ENCODE measurements at places on chromosomes 5 and 9.

GRCh38 chr9:120791161-120791560, 2.1 kb downstream of the FBXW2 start:
- DNase-seq = no peak

GRCh38 chr5:132050136-132050535, 10.3 kb upstream of the IL3 start:
- no peak for DNase-seq

- no peak for DNase-seq
These were observed 62.7 kb downstream of the RETREG1 start for GRCh38 chr5:16554110-16554509.

- DNase-seq = no peak
These were observed 18.9 kb upstream of the SEMA5A start for GRCh38 chr5:9564752-9565151.

GRCh38 chr9:89376741-89377351, 58.5 kb downstream of the SECISBP2 start:
- DNase-seq = no peak

- DNase-seq = no peak
These were observed 9.9 kb downstream of the PLK2 start for GRCh38 chr5:58450018-58450417.

- no peak for DNase-seq
These were observed 145.5 kb downstream of the ST8SIA4 start for GRCh38 chr5:100757618-100758017.

- no peak for DNase-seq
These were observed 42.3 kb upstream of the GABRG2 start for GRCh38 chr5:162025312-162025711.

- DNase-seq = no peak
These were observed 131.0 kb upstream of the CCNG1 start for GRCh38 chr5:163306421-163306820.

GRCh38 chr5:126449751-126450271, 26.6 kb downstream of the GRAMD2B start:
- peak; percentile 17 for DNase-seq

GRCh38 chr9:136552117-136552703, 6.4 kb upstream of the NOTCH1 start:
- DNase-seq = peak; percentile 26

DNA sequence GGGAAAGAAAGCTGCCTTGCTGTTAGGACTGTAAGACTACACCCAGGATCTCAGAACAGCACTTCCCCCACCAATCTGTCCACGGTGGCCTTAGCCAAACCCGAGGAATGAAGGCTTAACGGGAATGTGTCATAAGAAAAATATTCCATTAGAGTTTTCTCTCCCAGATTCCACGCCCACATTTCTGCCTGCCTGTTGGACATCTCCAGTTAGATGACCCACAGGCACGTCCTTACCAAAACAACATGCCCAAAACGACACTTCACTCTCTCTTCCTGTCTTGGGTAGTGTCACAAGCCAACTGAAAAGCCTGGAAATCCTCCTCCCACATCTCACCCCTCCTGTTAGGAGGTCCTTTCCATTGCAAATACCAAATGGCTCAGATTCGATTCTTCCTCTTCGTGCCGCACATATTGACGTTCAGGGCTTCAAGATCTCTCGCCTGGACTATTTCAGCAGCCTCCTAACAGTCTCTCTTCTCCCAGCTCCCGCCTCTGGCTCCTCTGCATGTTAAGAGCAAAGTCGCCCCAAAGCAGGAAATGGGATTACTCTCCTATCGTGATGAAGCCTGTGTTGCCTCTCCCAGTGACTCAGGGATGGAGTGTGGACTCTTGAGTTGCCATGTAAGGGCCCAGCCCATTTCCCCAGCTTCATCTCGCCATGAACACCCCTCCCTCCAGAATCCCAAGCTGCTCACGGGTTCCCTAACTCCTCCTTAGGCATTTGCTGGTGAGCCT, 159.3 kb downstream of the NR3C1 start:
- peak; percentile 55 for DNase-seq

DNA sequence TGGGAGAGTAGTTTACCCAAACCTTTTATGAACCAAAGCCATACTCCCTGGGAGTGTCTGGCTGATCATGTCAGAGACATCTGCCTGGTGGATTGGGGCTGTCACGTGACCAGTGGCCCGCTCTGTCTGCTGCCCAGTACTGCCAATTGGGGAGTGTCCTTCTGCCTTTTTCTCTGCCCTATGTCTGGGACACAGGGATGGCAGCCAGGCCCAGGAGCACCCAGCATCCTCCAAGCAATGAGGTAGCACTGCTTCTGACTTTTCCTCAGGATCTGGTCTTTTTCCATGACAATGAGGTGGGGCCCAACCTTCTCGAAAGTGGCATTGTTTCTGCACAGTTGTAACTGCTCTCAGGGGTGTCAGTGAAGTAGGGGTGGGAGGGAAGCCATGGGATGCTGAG, 21.8 kb downstream of the DAPK1 start:
- DNase-seq = no peak

DNA sequence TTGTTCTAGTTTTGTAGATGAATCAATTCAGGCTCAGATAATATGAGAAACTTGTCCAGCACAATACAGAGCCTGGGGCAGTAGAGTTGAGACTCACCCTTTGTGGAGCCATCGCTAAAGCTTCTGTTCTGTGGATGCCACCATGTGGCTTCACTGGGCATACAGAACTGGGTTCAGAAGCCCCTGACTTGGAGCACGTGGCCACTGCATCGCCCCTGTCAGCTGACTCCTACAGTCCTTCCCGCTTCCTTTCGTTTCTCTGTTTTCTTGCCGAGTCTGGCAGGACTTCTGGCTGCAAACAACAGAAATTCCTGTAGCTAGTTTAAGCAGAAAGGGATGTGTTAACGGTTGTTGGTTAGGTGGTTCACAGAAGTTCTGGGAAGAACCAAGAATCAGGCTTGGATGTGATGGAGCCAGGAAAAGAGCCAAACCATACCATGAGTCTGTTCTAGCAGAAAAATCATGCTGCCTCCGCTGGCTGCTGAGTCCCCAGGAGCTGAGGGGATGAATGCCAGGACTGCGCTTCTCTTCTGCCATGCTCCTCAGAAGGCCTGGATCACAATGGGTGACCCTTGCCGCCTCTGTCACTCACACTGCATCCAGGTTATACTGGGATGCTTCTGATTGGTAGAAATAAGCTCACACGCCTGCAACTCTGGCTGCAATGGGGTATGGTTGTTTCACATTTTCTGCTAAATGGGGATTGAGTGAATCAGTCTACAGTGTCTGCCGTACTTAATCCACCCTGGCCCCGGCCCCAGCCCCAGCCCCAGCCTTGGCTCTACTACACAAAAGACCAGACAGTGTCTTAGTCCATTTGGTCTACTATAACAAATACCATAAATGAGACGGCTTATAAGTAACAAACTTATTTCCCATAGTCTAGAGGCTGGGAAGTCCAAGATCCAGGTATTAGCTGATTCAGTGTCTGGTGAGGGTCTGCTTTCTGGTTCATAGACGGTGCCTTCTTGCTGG, 262.5 kb downstream of the GOLPH3 start:
- no peak for DNase-seq

- DNase-seq = no peak
These were observed 49.6 kb downstream of the ANKRD55 start for GRCh38 chr5:56183506-56183905.

DNA sequence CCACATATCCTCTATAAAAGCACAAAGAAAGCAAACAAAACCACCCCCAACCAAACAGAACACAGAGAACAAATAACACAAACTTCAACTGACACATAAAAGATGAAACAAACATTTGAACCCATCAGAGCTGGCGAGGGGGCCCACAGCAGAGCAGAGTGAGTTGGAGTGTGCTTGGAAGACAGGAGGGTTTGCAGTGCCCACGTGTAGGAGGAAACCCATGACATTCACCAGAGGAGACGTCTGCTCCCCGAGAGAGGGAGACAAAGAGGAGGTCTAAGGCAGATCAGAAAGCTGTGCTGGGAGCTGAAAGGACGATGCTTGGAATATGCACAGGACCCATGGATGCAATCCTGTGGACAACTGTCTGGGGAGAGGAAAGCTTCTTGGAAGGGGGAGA, 27.0 kb downstream of the MRPL36 start:
- DNase-seq = no peak

- peak; percentile 5 for DNase-seq
These were observed 68.5 kb downstream of the SLC24A2 start for GRCh38 chr9:19720377-19720776.

GRCh38 chr5:86008293-86008692, 609.4 kb upstream of the COX7C start:
- no peak for DNase-seq

DNA sequence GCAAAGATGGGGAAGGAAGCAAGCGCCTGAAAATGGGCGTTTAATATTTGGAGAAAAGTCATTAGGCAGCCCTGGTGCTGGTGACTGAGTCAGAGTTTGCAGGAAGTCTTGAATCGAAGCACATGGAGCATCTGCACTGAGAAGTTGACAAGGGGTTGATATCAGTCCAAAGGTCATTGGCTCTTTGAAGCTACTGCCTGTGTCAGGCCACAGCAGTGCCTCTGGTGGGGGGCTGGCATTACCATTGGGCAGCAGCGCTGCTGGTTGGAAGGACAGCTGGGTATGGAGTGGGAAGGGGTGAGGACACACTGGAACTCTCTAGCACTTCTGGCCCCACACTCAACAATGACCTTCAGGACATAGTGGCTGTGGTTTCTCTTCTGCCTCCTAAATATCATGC, 150.4 kb upstream of the ERCC6L2 start:
- no peak for DNase-seq

DNA sequence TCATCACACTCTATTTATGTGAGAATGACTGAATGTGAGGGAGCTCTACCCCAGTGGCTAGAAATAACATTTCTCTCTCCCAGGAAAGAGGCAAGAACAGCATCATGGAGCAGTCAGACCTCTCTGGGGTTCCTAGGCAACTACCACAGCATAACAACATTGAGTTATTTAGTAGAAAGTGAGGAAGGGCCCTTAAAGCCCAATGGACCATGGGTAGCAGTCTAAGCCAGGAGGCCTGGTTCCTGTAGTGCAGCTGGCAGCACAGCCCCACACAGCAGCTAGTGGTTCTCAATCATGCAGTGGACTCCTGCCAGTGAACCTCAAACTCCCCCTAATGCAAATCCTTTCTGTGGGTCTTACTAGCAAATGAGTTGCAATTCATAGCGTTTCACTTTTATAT, 55.3 kb downstream of the SPEF2 start:
- DNase-seq = no peak

DNA sequence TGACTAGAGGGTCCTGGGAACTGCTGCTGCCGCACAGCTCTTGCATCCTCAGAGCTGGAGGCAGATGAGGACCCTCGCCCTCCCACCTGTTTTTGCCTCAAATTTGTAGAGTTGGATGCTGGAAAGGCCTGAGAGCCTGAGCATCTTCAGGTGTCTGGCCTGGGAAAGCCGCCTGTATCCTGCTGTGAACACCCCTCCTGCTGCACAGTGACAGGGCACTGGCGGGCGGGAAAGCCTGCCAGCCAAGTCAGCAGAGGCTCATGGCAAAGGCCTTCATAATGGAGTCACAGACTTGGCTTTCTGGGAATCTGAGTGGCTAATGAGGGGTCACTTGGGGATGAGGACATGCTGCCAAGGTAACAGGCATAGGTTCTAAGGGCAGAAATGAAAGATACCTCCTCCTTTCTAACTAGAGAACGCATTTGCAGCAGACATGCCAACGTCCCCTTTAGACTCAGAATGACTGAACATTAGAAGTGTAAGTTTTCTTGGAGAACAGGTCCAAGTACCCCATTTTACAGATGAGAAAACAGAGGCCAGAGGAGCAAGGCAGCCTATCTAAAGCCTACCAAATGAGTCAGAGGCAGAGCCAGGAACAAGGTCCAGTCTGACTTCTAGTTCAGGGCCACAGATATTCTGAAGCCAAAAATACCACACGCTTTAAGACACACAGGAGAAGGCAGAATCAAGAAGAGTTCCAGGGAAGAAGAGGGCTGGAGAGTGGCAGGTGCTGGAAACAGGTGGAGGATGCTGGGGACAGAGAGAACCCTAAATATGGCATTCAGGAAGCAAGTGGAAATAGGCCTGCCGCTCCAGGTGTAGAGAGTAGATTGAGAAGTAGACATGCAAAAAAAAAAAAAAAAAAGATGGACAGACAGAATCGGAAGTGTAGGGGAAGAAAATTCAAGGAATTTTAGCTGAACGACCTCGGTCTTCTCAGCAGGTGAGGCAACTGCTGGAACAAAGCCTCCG, 44.1 kb downstream of the EPB41L4B start:
- DNase-seq = no peak

DNA sequence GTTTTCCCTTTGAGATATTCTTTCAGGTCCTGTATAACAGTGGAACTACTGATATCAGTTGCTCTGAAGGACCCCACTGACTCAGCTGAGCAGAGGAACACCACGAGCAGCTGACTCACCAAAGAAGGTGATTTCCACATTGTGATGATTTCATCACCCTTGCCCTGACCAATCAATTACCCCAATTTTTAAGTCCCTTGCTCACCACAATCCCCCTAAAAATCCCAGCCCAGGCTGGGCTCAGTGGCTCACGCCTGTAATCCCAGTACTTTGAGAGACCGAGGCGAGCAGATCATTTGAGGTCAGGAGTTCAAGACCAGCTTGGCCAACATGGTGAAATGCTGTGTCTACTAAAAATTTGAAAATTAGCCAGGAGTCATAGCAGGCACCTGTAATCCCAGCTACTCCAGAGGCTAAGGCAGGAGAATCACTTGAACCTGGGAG, 125.3 kb upstream of the ABCA1 start:
- DNase-seq = no peak

GRCh38 chr5:131169810-131170539, 769 bp upstream of the LYRM7 start:
- no peak for DNase-seq

DNA sequence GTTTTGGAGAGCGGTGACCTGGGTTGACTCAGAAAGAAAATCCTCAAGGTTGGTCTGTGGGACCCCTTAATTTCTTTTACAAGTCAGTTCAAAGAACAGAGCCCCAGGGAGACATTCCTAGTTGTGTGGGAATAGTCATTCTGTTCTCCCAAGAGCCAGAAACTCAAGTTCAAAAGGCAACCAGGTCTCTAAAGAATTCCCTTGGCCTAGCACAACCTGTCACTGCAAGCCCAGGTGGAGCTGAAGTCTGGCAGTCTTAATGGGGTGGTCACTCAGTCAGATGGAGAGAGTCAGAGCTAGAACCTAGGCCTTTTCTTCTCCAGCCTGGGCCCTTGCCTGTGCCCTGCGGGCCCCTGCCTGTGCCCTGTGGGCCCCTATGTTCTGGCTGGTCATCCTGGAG, 37.5 kb upstream of the CDKN2AIPNL start:
- DNase-seq = no peak

- peak; percentile 49 for DNase-seq
These were observed 2.5 kb downstream of the TNPO1 start for GRCh38 chr5:72818866-72819534.

- no peak for DNase-seq
These were observed 1.7 kb upstream of the ARID3C start for GRCh38 chr9:34630402-34631154.

DNA sequence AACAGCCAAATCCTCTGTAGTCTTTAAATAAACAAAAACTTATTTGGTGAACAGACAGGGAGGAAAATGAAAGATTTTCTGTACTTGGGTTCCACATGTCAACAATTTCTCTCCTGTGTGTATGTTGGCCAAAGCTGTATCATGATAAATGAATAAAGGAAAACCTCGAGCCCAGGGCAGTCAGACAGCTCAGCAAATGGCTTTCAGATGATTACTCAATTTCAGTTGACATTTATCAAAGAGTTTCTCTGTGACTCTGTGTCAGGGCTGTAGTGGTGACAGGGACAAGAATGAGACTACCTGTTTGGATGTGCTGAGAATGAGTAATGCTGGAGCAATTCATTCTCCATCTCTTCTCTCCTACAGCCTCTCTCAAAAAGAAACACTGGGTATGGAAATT, 45.7 kb upstream of the PTGS1 start:
- DNase-seq = no peak

GRCh38 chr5:43316421-43316820, 3.2 kb upstream of the HMGCS1 start:
- DNase-seq = no peak

GRCh38 chr5:81740758-81741157, 10.1 kb downstream of the SSBP2 start:
- no peak for DNase-seq

Measured in heart right ventricle (tissue), 16 donors.